ENCODE measurements at places on chromosomes 3 and 15.

GRCh38 chr3:6929918-6930317 lies 69.0 kb downstream of the GRM7 start:
- no peak for DNase-seq

- DNase-seq = no peak
Measured at GRCh38 chr3:74862476-74862875, 248.0 kb upstream of the CNTN3 start.

GRCh38 chr3:113141543-113141942 lies 69.8 kb upstream of the BOC start:
- DNase-seq = no peak

DNA sequence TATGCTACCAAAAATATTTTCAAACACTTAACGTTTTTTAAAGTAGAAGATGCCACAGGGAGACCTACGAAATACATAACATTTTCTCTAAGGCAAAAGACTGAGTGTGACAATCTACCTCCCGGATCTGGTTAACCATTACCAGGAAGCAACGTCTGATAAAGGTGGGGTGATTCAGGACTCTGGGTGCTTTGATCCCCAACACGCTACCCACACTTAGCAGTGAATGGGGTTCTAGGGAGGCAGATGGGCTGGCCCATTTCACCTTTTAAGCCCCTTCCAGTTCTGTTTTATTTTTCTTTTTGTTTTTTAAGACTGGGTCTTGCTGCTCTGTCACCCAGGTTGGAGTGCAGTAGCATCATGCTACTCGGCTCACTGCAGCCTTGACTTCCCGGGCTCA lies 39.5 kb downstream of the EIF4E3 start:
- DNase-seq = no peak

Measured in stimulated activated CD4-positive, alpha-beta T cell treated with anti-CD3 and anti-CD28 coated beads, Interleukin-1b, Interleukin-23, amount 100 ng/mL, for 1 hour (primary cell).